ENCODE measurements at places on chromosomes 5 and 9. TPM values are rescaled to one million over a fixed set of nuclear protein-coding genes. Genes with fewer than 3 reads are reported as not detected.

The SLC6A19 gene
- total RNA-seq, result not detected

The ANKDD1B gene
- total RNA-seq, result 0.65 TPM

The GABRA1 gene
- not detected for total RNA-seq

The OR1Q1 gene
- total RNA-seq, result not detected

The LCN1 gene
- total RNA-seq, result not detected

The GOLGA1 gene
- 19.9 TPM for total RNA-seq

DNA sequence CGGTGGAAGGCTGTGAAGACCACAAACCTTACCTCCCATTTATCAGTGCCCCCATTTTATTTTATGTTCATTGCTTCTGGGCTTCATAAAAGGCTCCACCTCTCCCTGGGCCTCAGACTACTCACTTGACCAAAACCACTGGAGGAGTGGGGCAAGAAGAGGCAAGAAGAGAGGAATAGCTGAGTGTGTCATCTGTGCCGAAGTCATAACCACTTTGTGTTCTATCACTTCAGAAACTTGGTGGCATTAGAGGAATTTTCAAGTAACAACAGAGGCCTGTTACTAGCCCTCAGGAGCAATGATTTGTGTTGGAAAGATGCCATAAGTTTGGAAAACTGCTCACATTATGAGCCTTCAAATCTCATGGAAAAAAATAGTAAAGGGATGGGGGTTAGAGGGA lies 88.7 kb upstream of the PIK3R1 start:
- DNase-seq, result no peak

DNA sequence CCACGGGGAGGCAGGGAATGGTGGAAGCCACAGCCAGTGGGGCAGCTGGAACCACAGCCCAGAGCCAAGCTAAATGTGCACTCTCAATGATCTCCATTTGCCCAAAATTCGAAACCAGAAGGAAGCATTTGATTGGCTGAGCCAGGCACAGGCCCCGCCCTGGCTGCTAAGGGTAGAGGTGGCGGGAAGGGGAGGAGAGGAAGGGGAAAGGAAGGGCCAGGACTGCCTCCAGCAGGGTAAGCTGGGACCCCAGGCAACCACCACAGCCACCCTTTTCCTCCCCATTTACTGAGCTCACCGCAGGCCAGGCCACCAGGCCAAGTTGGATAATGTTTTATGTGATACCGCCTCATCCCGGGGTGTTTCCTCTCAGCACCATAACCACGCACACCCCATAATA lies 100.3 kb upstream of the RAPGEF1 start:
- no peak for DNase-seq

DNA sequence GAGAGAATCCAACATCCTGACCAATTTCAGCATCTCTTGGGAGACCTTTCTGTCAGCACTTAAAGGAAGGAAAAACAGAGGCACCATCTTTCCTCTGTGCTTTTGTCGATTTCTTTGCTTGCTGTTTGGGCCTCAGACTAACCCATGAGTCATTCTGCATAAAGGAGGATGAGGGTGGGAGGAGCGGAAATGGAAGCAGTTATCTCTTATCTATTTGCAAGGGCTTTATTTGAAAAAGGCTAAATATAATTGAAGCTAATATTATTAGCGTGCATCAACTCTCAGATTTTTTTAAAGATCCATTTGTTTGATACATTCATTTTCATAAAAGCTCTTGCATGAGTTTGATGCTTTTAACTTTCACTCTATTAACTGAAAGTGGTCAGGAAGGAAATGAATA lies 72.9 kb downstream of the ZNF622 start:
- no peak for DNase-seq

- DNase-seq, result no peak
These were observed 39.4 kb downstream of the LAMC3 start for GRCh38 chr9:131048332-131048731.

DNA sequence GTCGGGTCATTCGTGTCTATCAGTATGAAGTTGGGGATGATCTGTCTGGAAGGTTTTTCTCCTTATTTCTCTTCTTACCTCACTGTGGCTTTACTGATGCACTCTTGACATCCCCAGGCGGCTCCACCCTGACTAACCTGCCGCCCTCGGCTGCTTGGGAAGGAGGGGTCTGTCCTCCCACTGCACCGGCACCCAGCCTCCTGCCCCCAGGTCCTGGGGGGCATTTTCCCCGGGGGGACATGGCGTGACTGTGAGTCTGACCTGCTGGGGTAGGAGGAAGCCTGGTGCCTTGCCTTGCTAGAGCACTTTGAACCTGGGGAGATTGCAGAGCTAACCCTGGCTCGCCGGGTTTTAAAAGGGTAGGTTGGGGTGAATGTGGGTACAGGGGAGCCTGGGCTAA lies 27.5 kb downstream of the DYNC2I2 start:
- DNase-seq, result no peak

- DNase-seq, result no peak
These were observed 29.1 kb downstream of the TSPAN17 start for GRCh38 chr5:176676361-176676824.

- no peak for DNase-seq
These were observed 42.3 kb downstream of the FGF1 start for GRCh38 chr5:142643634-142644033.

DNA sequence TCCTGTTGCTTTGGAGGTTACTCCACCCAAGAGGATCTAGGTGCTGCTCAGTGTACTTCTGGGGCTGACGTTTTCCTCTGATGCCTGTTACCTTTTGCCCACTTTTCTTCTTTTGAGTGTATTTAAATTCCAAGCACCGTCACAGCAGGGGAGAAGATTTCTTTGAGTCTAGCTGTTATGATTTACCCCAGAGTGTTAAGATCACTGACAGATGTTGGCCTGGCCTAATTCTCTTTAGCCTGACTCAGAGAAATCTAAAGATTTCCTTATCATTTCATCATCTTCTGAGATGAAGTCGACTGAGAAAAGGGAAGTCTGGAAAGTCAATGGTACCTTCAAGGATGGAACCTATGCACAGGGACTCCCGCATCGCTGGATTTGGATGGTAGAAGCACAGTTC lies 191.5 kb downstream of the FBXL7 start:
- no peak for DNase-seq

DNA sequence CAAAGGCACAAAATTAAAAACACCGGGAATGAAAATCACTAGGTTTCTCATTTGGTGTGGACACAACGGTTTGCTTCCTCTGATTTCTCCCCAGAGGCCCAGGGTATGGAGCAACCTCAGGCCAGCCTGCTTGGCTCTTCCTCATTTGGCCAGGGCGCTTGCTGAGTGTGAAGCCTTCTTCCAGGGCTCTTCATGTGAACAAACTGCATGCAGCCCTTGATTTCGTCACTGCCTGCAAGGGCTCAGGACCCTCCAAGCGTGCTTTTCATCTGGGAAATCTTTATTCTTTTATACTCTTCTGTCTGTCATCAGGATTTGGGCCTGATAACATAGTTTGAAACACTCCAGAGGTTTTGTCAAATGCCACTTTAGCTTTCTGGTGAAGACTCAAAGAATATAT lies 122.6 kb upstream of the KLF4 start:
- DNase-seq, result no peak
